Activated CD8-positive, alpha-beta memory T cell treated with anti-CD3 and anti-CD28 coated beads for 24 hours (primary cell): ENCODE measurements at places on chromosomes 2 and 18.
A peak's percentile ranks its signal among the peaks of the same experiment; 100 is the strongest.

DNA sequence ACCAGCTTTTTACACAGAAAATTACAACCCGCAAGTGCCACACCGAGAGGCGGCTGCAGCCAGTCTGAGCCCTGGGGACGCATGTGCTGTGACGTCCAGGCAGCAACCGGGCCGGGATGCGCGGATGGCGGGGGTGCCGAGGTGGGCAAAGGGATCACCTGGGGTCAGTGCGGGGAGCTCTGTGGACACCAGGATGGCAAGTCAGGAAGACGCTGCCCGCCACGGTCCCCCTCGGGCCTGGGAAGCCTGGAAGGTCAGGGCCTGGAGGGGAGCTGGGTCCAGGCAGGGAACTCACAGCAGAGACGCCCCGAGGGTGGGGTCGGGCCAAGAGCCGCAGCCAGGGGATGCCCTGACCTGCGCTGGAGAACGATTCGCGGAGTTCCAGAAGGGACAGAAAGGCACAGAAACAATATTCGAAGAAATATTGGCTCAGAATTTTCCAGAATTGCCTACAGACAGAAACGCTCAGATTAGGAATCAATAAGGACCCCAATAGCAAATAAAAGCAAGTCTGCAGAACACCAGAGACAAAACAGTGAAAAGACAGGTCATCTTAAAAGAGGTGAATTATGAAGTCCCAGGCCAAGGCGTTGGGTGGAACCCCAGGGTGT is 11.7 kb upstream of the KIF1A start:
- peak; percentile 67 for DNase-seq

DNA sequence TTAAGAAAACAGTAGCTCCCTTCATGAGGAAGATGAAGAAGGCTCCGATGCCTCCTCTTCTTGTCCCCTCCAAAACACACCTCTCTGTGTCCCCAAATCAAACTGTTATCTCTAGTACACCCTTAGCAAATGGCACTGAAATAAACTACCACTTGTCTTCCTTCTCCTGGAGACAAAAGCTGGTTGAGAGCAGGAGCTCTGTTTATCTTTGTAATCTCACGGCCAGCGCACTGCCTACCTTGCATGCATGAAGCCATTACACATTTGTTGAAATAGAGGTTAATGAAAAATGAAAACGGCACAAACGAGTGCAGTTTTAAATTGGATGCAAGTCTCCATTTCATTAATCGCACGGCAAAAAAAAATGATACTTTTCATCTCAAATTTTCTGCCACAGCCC is 113.7 kb downstream of the EPB41L3 start:
- DNase-seq: no peak

- no peak for DNase-seq
Observed at GRCh38 chr2:18198677-18199076, 320.2 kb downstream of the KCNS3 start.

DNA sequence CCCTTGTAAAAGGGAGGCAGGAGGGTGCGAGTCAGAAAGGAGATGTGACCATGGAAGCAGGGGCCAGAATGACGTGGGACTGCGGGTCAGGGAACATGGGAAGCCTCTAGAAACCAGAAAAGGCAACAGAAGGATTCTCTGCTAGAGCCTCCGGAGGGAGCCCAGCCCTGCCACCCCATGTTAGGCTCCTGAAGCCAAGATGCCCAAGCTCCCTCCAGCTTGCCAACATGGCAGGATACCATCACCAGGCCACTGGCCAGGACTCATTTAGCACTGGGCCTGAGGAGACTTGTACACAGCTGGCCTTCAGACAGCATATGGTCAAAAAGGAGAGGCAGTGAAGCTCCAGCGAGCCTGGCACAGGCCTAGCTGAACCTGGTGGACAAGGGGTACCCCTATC is 5.6 kb downstream of the TMEM247 start:
- DNase-seq: no peak

GRCh38 chr2:226649871-226650660 is 149.6 kb downstream of the IRS1 start:
- peak; percentile 62 for DNase-seq

- DNase-seq: no peak
Observed at GRCh38 chr18:57427429-57428201, 7.6 kb upstream of the ONECUT2 start.

DNA sequence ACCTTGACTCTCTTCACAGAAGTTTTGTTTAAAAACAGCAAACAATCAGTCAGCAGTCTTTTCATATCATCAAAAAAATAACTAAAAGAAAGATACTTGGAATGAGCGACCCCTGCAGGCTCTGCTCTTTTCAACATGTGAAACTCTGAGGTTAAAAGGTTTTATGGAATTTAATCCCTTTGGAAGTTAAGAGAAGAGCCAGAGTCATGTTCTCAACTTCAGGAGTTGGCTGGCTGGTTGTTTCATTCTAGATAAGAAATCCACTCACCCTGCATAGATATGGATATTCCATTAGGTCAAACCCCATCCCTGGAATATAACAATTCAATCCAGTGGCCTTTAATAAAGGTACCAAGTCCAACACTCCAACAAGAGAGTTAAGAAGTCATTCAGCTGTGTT is 115.6 kb upstream of the RMDN2 start:
- DNase-seq: no peak

DNA sequence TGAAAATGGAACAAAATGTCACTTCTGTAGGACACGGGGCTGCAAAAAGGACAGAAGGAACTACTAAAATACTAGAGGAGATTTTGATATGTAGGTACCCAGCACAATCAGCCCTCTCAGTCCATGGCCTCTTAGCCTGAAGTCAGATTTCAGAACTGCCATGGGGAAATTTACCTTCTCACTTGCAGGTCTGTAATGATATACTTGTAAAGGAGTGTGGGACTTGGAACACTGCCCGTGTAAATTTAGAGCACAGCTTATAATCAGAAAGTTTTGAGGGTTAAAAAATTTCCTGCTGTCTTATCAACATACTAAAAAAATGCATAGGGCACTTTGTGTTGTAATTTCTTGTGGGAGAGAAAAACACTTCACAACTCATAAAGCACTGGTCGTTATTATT is 60.6 kb downstream of the ZEB2 start:
- no peak for DNase-seq

DNA sequence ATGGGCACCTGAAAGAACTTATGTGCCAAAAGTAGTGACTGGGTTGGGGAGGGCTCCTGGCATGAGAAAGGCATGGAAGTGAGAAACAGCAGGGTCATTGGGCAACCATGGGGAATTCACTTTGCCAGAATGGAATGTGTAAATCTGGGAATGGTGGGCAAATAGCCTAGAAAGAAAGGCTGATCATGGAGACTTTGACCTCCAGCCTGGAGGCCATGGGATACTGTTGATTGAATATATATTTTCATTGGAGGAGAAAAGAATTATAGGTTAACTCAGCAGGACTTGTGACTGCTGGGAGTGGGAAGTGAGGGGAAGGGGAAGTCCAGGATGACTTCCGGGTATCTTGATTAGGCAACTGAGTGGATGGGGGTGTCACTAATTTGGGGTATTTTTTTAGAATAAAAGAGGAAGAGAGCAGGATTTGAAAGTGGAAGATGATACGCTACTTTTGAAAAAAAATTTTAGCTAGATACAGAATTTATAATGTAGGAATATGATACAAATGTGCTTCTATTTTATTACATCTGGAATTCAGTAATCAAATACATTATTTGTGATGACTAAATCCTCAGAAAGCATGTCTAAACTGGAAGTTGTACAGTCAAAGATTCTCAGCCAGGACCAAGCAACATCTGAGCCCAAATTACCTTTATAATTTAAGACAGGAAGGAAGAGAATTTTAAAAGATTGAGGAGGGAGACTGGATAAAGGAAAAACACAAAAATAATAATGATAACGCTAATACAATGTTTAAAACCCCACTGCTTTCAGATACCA is 116.2 kb downstream of the GATA6 start:
- no peak for DNase-seq

DNA sequence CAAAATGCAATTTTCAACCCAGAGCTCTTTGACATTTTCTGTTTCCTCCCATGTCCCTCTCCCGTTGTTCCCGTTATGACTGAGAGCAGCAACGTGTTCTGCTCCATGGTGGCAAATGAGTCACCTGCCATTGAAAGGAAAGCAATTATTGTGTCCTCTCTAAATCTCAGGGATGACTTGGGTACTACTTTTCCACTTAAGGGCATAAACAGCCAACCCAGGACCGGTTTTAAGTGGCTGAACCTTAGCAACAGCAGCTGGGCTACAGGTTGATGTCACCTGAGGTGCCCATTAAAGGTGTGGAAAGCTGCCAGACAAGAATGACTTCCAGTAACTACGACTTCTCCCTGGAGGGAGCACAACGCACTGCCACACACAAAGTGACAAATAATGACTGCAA is 236.8 kb downstream of the NCKAP5 start:
- DNase-seq: no peak

GRCh38 chr18:40738321-40738880 is 1216.6 kb upstream of the PIK3C3 start:
- no peak for DNase-seq

DNA sequence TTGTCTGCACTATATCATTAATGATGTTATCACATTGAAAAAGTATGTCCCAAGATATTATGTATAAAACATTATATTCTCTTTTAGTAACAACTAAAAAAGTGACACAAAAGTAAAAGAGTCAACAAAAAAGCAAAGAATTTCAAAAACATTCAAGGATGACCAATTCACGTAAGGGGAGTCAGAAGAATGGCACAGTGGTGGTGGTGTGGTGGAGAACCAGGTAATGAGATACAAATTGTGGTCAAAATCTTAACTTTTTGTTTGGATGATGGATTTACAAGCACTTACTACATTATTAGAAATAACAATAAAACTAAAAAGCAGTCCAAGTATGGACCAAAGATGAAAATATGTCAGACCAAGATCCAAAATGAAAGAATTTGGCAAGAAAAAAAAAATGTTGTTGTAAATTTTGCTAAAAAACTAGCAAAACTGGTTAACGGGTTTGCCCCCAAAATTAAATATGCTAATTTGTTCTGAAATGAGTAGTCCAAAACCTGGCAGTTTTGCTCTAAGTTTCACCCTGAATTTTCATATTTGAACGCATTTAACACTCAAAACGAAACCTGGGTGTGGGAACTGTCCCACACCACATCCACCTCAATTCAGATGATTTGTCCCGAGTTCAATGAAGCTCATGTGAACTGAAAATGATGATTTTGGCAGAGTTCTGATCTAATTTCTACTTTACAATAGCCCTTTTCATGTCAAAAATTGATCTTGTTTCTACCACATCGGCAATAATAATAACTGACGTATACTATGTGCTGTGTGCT is 135.8 kb downstream of the IKZF2 start:
- no peak for DNase-seq

GRCh38 chr18:59861009-59861408 is 38.8 kb upstream of the PMAIP1 start:
- no peak for DNase-seq

GRCh38 chr18:11183637-11184036 is 34.3 kb upstream of the PIEZO2 start:
- DNase-seq: no peak

- no peak for DNase-seq
Observed at GRCh38 chr2:72847534-72848315, 21.9 kb upstream of the EXOC6B start.

DNA sequence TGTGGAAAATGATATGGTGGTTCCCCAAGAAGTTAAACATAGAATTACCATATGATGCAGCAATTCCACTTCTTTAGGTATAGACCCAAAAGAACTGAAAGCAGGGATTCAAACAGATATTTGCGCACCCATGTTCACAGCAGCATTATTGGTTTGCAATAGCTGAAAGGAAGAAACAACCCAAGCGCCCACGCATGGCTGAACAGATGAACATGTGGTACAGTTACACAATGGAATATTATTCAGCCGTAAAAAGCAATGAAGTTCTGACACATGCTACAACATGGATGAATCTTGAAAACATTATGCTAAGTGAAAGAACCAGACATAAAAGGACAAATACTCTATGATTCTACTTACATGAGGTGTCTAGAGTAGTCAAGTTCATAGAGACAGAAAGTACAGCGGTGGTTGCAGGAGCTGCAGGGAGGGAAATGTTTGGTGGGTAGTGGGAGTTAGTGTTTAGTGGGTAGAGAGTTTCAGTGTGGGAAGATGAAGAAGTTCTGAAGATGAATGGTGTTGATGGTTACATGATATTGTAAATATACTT is 26.7 kb upstream of the ASPRV1 start:
- DNase-seq: no peak

DNA sequence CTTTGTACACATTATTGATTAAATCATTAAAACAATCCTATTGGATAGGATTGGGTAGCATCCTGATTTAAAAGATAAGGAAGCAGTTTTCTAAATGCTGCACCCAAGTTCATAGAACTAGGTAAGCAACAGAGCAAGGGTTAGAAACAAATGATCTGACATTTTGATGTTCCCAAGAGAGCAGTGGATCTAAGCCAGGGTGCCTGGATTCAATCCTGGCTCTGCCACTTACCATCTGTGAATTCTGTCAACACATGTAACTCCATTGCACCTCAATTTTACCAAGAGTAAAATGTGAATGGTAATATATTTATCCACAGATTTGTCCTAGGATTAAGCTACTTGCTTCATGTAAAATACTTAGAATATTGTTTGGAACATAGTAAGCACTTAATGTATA is 982.6 kb upstream of the FANCL start:
- DNase-seq: no peak

DNA sequence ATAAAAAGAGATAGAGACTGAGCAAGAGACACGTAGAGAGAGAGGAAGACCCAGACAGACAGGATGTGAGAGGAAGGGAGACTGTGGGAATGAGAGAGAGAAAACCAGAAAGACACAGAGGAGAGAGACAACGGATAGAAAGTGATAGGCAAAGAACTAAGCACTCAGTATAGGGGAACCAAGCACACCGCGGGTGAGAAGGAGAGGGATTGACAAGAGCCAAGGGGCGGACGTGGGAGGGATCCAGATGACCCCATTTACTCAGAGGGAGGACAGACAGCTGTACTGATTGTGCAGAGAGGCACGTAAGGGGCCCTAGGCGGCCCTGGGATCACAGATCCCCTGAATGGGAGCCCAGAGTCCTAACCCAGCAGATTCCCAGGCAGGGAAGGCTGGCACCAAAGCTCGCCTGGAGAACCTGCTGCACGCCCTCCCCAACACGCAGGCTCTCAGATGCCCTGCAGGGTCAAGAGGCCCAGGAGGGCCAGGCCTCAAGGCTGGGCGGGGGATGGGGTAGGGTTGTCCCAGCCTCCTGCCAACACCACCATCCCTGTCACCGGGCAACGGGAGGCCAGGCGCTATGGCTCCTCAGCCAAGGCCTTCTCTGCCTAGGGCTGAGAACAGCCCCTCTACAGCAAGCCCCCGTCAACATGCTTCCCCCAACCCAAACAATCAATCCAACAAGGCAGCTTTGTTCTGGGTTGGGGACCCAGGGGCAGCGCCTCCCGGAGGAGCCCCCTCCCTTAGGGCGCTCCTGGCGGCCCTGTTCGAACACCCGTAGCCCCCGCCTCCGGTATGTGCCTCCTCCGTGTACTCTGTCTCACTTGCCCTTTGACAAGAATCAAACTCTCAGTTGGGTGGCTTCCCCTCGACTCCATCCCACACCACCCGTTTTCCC is 579 bp downstream of the LOXL3 start:
- no peak for DNase-seq

- no peak for DNase-seq
Observed at GRCh38 chr2:238240757-238241711, 1.2 kb upstream of the HES6 start.

GRCh38 chr2:83941886-83942285 is 517.2 kb downstream of the SUCLG1 start:
- no peak for DNase-seq
